Breast epithelium (tissue), 4 donors: ENCODE measurements at places on chromosomes 2 and 18.

DNA sequence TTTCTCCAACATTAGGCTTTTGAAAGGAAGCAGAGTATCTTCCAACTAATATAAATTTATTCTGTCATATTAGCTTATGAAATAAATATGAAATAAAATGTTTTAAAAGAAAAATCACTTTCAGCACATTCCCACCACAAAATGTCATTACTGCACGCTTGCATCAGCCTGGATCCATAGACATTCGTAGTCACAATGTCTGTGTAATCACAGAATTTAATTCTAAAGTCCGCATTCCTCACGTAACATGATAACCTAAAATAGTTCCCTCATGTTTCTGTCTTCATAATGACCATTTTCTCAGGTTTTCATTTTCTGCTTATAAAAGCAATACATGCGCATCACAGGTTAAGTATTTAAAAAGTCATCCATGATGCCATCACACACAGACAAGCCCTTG, 47.1 kb downstream of the HDAC4 start:
- DNase-seq, result no peak

DNA sequence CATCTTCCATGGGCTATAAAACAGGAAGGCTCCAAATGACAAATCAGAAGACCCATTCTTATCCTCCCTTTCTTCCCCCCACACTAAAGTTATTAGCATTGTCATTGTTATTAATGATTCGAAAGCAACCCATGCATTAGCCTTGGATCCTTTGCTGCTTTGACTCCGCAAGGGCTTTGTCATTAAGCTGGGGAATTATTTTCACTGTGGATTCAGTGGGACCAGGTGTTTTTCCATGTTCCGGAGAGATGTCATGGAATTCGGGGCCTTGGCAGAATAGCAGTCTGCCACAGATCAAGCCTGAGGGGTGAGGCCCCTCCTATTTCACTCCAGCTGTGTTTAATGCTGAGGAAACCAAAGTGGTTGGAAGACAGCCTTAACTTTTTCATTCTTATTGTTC, 357.1 kb downstream of the EN1 start:
- no peak for DNase-seq

- no peak for DNase-seq
Measured at GRCh38 chr18:45378308-45378707, 237.0 kb upstream of the SLC14A2 start.

- DNase-seq, result no peak
Measured at GRCh38 chr2:222055328-222055727, 243.5 kb downstream of the PAX3 start.

- no peak for DNase-seq
Measured at GRCh38 chr2:209451209-209451834, 27.5 kb downstream of the MAP2 start.

GRCh38 chr2:84427235-84428138, 31.6 kb downstream of the SUCLG1 start:
- DNase-seq, result no peak

- no peak for DNase-seq
Measured at GRCh38 chr2:120430501-120430830, 84.5 kb downstream of the INHBB start.

- no peak for DNase-seq
Measured at GRCh38 chr2:86194751-86195054, 559 bp downstream of the IMMT start.

DNA sequence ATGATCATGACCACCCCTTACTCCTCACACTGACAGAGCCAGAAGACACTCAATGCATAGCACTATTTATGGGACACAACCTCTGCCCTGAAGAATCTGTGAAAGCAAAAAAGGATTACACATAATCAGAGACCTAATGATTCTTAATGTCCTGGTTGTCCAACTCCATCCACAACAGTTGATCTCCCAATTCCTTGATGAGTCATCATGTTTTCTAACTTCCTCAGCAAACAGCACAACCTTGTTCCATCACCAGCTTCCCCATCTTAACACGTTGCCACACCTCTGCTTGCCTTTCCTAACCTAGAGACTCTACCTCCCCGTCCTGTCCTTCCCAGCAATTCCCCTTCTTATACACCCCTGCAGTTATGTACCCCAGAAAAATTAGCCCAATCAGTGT, 13.2 kb upstream of the MARCHF4 start:
- no peak for DNase-seq
